Iris pigment epithelial cell (primary cell): ENCODE measurements at places on chromosomes 5 and 9.

- DNase-seq = no peak
Measured at GRCh38 chr5:153974813-153975163, 63.9 kb downstream of the FAM114A2 start.

GRCh38 chr5:145362266-145362665, 472.9 kb downstream of the PRELID2 start:
- peak; percentile 95 for DNase-seq

DNA sequence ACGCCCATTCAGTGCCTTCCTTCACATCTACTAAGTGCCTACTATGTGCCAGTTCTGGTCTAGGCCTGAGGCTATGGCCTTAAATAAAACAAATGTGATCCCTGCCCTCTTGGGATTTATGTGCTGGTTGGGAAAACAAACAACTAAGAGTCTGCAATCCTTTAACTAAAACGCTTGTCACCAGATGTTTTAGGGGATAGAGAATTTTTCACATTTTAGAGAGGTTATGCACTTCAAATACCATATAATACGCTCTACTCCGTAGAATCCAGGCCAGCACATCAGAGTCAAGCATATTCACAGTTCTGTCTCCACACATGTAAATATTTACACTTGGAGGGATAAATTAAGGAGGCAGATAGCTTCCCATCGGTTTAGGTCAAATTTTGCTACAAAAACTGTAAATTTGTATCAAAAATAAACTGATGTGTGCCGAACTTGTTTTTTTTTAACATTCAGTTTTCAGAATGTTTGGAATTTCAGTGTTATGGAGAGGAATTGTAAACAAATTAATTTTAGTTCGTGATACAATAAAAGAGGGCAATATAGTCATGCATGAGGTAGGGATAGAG, 22.0 kb upstream of the ADRA1B start:
- DNase-seq = peak; percentile 62

DNA sequence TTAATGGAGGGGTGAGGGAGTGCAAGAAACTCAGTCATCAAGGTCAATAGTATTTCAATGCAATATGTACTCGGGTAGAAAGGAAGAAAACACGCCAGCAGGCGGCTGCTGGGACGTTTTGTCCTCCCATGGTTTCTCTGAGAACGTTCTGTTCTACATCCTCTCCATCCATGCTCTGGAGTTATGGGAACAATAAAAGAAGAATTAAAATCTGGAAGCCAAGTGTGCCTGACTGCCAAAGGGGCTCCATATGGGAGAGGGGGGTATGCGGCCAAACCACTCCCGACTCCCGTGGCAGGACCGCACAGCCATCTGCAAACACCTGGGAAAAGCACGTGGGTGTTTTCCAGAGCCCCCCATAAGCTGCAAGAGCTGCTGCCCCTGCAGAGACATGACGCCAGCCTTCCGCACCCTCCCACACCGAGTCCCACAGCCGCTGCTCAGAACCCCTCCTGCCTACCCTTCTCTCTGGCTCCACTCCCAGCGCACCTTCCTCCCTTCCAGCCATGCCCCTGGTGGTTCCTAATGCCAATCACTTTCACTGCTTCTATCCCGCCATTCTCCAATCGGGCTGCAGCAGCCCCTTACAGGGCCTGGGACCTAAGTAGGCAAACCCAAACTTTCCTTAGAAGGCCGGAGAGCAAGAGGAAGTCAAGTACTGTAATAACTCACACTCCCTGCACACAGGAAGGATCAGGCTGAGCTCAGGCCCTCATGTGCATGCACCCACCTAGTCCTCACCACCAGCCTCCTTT, 241.6 kb downstream of the SYK start:
- no peak for DNase-seq

- no peak for DNase-seq
Measured at GRCh38 chr9:98342098-98342819, 86.8 kb upstream of the TBC1D2 start.

DNA sequence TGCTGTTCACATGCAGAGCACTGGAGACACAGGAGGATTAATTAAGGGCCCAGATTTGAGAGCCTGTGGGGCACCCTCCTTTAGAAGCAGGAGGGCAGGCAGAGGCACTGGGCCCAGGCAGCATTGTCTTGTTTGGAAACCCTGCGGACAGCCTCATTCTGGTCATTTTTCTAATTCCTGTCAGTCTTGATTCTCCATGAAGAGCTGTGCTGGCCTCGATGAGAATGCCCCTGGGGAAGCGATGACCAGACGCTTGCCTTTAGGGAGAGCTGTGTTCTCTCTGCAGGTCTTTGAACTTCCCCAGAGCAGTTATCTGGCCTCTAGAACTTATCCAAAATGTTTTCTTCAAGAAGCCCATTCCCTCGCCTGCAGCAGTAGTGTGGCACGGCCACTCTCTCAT, 117.8 kb upstream of the PTCH1 start:
- no peak for DNase-seq

DNA sequence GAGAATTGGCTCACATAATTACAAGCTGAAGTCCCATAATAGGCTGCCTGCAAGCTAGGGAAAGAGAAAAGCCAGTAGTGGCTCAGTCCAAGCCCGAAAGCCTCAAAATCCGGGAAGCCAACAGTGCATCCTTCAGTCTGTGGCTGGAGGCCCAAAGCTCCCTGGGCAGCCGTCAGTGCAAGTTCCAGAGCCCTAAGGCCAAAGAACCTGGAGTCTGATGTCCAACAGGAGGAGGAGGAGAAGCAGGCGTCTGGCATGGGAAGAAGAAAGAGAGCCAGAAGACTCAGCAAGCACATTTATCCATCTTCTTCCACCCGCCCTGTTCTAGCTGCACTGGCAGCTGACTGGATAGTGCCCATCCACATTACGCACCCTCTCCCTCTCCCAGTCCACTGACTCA, 213.4 kb downstream of the GAS1 start:
- DNase-seq = no peak

- peak; percentile 96 for DNase-seq
Measured at GRCh38 chr9:27125030-27125429, 16.0 kb downstream of the TEK start.

DNA sequence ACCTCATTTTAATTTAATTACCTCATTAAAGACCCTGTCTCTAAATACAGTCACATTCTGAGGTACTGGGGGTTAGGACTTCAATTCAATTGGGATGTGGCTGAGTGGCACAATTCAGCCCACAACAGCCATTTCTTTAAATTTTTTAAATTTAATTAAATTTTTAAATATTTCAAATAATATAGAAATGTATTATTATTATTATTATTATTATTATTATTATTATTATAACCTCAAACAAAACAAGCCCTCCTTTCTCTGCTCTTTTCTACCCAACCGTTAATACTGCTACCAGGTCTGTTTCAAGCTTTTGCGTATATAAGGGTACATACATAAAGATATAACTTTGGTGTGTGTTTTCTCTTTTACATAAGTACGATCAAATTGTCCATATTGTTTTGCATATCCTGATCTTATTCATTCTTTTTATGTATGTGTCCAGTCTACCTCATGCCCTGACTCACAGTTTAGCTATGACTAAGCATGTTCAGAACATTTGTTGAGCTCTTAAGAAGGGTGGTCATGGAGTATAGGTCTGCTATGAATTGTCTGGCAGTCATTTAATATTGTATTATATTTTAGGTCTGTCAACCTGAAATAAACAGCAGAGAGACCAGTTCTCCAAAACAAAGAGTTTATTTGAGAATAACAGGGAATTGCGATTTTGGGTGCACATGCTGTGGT, 16.1 kb upstream of the RAB14 start:
- DNase-seq = peak; percentile 67

DNA sequence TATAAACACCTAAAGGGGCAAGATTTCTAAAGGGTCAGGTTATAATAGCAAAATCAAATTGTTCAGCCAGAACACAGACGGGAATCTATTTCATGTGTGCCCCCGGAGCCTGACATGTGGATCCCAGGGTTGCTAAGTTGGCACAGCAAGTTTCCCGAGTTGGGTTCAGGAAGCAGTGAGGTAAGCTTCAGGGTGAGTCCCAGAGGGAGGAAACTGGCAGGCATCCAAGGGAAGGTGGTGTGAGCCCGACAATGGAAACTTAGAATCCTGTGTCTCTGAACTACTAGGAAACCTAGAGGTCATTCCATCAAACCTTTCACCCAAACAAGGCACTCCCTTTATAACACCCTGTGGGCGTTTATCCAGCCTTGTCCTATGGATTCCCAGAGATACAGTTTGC, 98.4 kb downstream of the ADRB2 start:
- DNase-seq = no peak

GRCh38 chr5:140408750-140409241, 7.2 kb downstream of the ANKHD1 start:
- DNase-seq = no peak

DNA sequence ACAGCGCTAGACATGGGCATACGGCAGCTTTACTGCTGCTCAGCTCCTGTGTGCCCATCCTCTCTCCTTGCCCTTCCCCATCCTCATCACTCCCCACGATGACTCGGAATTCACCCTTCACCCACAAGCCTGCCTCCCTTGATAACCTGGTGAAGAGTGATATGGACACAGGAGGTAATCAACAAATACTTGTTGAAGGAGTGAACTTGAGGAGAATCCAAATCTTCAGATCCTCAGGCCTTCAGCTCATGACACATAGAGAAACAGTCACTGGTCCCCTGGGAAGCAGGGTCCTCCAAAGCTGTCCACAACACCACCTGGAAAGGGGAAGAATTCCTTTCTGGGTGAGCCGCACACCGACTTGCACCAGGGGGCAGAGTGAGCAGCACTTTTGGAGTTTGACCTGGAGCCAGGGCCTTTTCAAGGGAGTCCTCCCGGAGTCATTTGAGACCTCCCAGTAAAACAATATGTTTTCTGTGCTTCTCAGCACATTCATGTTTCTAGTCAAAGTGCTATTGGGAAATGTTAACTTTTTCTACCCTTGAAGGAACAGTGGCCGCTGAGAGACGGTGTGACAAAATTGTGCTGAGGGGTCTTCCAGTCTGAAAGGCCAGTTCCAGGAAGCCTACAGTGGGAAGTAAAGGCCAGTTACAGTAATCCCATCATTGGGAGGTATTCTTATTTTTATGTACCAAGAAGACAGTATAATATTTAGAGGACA, 332.3 kb downstream of the CWC27 start:
- peak; percentile 92 for DNase-seq

DNA sequence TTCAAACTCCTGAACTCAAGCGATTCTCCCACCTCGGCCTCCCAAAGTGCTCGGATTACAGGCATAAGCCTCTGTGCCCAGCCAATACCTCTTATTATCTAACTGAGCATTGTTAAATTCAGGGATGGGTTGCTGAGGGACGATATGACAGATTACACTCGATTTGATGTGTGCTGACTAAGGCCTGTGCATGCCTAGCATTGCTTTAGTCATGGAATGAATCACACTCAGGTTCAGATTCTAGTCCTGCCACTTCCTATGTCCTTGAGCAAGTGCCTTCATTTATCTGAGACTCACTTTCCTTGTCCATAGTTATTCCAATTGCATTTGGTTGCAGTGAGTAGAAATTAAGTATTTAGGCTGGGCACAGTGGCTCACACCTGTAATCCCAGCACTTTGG, 19.5 kb downstream of the THBS4 start:
- DNase-seq = peak; percentile 70

DNA sequence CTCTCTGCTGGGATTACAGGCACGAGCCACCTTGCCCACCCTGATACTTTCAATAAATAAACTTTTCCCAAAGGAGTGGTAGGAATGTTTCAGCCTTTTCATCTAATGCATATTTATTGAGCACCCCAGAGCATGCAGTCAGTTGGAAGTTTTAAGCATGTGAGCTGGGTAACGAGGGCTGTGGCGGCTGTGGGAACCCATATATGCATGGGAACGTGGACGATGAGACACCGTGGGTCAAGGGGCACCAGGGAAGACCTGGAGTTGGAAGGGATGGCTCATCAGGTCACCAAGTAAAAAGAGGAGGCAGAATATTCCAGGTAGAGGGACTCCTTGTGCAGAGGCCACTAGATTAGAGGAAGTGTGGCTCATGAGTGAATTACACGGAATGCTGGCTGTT, 64.7 kb downstream of the ANKRD33B start:
- DNase-seq = no peak

GRCh38 chr5:10446490-10446889, 4.8 kb downstream of the ROPN1L start:
- no peak for DNase-seq

DNA sequence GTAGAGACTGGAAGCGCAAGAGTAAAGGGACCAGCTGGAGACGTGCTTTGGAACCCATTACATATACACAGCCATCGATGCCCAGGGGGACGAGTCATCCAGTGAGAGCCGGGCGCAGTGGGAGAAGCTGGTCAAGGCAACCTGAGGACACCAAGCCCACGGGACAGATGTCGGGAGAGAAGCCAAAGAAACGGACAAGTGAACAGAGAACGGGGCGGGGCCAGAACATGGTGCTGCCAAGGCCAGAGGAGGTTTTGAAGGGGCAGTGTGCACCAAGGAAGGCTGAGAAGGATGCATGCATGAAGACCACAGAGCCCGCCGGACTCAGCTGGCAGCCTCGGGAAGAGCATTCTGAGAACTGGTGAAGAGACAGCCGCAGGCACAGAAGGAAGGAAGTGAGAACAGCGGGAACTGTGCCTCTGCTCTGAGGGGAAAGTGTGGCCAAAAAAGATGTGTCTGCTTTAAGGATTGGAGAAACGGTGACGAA, 20.3 kb downstream of the CAMSAP1 start:
- DNase-seq = no peak

DNA sequence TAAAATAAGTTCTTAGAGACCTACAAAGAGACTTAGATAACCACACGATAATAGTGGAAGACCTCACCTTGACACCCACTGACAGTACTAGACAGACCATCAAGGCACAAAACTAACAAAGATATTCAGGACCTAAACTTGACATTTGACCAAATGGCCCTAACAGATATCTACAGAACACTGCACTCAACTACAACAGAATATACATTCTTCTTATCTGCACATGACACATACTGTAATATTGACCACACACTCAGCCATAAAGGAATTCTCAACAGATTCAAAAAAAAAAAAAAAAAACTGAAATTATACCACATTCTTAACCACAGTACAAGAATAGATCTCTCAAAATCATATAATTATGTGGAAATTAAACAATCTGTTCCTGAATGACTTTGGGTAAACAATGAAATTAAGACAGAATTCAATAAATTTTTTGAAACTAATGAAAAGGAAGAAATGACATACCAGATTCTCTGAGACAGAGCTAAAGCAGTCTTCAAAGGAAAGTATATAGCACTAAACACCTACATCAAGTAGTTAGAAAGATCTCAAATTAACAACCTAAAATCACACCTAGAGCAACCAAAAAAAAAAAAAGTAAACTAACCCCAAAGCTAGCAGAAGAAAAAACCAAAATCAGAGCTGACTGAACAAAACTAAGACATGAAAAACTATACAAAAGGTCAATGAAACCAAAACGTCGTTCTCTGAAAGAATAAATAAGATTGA, 362.3 kb upstream of the POU5F2 start:
- no peak for DNase-seq

DNA sequence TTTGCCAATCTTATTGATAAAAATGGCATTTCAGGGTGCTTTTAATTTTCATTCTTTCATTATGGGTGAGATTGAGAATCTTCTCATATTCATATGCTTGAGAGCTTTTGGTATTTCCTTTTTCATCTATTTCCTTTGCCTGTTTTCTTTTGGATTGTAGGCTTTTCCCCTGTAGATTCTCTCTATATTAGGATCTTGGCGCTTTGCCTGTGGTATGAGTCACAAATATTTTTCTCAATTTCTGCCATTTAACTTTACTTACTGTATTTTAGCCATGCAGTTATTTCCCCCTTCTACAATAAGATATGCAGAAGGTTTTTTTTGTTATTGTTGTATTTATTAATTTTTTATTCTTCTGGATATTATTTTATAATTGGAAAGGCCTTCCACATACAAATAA, 21.5 kb upstream of the KLF9 start:
- peak; percentile 77 for DNase-seq

GRCh38 chr9:79584655-79584982, 12.9 kb downstream of the TLE4 start:
- no peak for DNase-seq
